NCI-H524 treated with DMSO at 0.1 percent for 48 hours (cell line): ENCODE measurements at places on chromosomes 12 and 14.

GRCh38 chr12:27564612-27565213 is 40.7 kb downstream of the PPFIBP1 start:
- DNase-seq = no peak

- DNase-seq = no peak
These were observed 136.3 kb upstream of the PLXNC1 start for GRCh38 chr12:94012071-94012470.

DNA sequence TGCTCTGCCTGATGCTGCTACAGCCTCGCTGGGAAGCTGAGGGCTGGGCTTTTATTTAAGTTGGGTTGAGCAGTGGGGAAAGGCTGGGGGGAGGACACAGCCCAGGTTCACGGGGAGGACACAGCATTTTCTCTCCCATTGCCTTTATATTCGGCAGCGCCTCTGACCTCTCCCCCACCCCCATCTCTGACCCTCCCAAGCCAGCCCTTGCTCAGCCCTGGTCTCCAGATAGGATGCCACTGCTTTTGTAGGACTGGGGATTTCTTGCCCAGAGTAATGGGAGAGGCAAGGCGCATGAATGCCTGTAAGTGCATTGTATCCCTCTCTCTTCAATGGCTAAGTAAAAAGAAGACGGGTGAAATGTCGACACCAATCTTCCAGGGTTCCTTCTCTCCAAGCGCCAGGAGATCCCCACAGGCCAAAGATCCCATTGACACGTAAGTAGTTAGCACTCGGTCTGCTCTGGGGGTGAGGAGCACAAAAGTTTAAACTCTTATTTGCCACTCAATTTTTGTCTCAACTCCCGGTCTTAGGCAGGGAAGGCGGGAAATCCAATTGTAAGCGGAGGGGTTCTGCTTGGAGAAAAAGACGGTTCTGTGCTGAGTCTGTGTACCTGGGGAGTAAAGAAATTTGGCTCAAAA is 4.6 kb downstream of the HOXC4 start:
- DNase-seq = no peak

DNA sequence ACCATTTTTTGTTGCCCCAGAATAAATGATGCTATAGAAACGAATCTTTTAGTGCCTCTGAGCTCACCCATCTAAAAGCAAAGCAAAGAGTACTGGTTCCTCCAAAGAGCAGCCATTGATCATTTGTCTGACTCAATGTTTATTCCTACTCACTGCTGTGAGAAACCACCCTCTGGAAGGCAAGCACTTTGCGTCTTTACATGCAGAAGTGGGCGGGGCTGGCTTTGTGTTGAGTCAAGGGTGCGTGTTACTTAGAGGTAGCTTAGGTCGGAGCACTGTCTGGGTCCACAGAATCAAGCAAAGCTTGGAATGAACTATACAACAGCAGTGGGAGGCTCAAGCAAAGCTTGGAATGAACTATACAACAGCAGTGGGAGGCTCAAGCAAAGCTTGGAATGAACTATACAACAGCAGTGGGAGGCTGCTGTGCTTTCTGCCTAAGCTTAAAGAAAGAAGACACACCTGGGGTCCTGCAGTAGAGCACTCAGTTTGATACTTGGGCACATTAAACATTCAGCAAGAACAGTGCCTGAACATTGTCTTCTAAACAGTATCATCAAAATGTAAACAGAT is 77.2 kb upstream of the PRICKLE1 start:
- DNase-seq = no peak

- no peak for DNase-seq
These were observed 1464.1 kb upstream of the FLRT2 start for GRCh38 chr14:84065811-84066210.

DNA sequence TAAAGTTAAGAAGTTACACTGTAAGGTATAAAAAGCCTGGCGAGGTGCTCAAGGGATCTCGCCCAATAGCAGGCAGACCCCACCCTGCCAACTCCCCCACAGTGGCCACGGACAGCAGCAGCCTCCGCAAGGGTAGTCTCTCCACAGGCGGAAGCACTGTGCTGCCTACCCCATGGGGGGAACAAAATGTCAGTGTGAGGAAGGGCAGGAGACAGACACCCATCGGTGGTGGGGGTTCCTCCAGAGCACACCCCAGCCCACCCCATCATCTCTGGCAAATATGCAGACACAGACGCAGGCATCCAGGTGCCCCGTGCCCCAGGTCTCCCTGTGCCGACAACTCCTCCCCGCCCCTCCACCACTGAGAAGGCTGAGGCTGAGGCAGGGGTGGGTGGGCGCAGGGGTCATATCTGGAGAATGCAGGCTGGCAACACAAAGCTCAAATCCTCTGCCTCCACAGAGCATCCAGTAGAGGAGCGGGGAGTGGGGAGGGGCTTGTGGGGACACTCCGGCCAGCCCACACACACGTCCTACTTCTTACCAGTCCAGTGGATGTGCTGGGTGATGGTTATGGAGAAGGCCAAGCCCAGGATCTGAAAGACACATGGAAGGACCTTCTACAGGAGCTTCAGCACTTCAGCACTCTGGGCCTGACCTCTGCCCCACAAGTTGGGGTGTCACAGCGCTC is 68.3 kb upstream of the DDX11 start:
- no peak for DNase-seq

- no peak for DNase-seq
These were observed 5.7 kb upstream of the VDR start for GRCh38 chr12:47910486-47910885.

GRCh38 chr12:40573024-40573423 is 119.2 kb upstream of the CNTN1 start:
- DNase-seq = no peak

DNA sequence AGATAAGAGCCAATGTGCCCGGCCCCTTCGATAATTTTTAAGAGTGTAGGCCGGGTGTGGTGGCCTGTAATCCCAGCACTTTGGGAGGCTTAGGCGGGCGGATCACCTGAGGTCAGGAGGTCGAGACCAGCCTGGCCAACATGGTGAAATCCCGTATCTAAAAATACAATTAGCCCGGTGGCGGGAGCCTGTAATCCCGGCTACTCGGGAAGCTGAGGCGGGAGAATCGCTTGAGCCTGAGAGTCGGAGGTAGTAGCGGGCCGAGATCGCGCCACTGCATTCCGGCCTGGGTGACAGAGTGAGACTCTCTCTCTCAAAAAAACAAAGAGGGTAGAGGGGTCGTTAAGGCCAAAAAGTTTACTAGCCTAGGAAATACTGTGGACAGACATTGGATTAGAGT is 2.6 kb downstream of the KRAS start:
- DNase-seq = no peak

- no peak for DNase-seq
These were observed 249.3 kb downstream of the FOXN3 start for GRCh38 chr14:89167705-89168104.
